ENCODE measurements at places on chromosomes 2 and 18.
A peak's percentile ranks its signal among the peaks of the same experiment; 100 is the strongest.

DNA sequence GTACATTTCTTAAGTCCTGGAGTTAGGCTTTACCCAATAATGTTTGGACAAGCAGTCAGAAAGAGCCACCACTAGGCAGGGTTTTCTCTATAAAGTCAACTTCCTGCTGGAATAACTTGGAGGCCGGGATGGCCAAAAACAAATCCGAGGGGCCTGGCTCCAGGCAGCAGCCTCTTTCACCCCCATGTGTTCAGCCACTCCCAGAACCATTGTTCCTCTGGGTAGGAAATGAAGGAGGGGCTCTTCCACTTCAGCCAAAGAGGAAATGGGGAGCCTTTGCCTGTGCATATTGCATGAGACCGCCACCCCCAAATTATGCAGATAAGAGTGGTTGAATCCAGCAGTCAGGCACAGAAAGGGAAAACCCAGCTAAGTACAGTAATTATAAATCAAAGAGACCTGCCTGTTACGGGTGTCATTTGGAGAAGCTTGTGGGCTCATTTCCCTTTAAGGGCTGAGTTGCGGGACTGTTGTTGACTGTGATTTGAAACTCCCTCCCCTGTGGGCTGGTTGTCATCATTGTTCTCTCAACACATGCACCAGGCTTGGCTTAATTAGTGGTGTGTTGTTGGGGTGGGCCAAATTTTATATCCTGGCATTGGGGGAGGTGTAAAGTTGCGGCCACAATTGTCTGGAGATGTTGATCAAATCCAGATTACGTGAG lies 212.8 kb upstream of the SOX11 start:
- no peak for DNase-seq

DNA sequence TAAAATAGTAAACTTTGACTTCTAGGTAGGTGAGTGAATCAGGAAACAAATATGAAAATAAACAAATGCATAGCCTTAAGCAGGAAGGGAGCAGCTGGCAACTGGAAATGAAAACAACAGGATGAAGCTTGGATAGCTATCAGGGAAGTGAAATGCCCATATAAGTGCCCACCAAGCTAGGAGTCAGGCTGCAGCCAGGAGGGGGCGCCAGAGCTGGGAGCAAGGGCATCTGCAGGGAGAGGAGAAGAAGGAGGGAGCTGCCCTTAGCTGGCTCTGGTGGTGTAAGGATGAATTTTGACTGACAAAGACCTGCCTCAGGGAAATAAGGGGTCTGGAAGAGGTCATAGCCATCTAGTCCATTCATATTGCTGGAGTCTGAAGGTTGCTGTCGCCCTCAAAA lies 298.3 kb downstream of the TDRD15 start:
- no peak for DNase-seq

DNA sequence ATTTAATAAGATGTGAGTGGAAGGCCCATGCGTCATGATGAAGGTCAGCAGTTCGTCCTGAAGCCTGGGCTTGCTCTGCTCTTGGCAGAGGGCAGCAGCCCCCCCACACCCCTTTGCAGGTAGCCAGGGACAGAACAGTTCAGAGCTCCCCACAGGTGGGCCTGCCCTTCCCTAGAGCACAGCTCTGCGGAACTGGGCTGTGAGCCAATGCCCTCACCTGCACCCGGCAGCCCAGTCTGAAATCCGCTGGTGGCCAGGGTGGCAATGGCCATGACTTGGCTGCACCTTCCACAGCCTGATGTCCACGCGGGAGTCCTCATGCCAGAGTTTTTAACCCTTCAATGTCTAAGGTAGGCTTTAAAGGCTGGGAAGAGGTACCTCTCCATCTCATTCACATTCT lies 136.7 kb downstream of the ACKR3 start:
- DNase-seq = no peak

DNA sequence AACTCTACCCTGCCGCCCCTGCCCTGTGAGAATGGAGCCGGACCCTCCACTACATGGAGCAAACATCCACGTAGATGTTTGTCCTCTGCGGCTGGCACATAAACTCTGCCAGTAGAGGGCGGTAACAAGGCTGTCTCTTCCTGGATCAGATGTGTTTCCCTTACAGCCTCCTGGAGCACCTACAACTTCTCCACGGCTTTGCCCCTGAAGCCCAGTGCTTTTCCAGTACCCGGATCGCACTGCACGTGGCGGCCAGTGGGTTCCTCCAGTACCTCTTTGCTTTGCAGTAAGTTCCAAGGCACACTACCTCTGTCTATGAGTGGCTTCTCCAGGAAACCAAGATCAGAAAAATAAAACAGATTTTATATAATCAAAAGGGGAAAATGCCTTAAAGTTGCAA lies 651.3 kb downstream of the DCDC2C start:
- DNase-seq = no peak

GRCh38 chr2:207978177-207978948 lies 47.0 kb downstream of the PLEKHM3 start:
- DNase-seq = no peak

- no peak for DNase-seq
Measured at GRCh38 chr2:201139836-201140604, 24.1 kb downstream of the CFLAR start.

DNA sequence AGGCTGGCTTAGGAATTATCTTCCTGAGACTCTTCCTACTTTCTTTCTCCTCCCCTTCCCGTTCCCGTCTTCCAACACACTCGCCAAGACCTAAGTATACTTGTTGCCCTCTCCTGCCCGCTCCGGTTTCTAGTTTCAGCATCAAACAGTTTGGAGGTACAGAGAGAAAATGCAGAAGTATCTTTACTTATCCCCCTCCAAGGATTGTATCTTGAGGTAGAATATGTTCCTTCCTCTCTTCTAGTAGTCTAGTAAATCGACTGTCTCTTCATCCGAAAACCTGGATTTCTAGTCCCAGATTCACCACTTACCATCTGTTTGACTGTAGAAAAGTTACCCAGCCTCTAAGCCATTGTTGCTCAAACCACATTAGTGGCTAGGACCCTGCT lies 755 bp downstream of the EIF4E2 start:
- no peak for DNase-seq

DNA sequence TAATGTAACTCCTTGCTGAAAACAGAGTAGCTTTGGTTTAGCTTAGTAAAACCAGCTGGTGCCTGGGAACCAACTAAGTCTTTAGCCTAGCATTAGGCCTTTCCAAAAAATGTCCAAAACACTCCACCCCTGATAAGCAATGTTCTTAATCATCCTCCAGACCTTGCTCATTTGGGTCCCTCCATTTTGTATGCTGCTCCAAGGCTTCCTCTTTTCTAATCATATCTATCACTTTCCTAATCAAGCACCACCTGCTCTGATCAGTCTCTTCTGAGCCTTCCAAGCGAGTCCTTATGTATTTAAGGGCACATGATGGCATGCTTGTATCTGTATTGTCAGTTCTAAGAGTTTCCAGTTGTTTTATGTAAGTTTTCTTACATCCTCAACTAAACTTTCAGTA lies 23.6 kb downstream of the THADA start:
- DNase-seq = no peak

DNA sequence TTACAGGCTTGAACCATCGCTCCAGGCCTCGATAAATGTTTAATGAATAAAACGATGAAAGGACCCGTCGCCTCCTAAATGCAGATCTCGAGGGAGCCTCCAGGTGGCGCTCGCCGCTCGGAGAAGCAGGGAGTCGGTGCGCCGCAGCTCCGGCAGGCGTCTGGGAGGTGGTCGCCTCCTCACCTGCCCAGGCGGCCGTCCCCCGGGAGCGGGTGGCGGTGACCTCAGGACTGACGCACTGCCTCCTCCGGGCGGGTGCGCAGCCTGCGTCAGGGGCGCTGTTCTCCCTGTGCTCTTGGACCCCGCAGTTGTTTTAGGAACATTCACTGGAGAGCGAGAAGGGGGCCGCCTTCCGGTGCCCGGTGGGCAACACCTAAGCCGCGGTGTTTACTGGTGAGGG lies 38.6 kb upstream of the POLE4 start:
- peak; percentile 11 for DNase-seq

GRCh38 chr2:128310761-128311160 lies 7.9 kb downstream of the HS6ST1 start:
- DNase-seq = no peak

- no peak for DNase-seq
Measured at GRCh38 chr18:64474773-64475172, 325.9 kb upstream of the LINC00305 start.

DNA sequence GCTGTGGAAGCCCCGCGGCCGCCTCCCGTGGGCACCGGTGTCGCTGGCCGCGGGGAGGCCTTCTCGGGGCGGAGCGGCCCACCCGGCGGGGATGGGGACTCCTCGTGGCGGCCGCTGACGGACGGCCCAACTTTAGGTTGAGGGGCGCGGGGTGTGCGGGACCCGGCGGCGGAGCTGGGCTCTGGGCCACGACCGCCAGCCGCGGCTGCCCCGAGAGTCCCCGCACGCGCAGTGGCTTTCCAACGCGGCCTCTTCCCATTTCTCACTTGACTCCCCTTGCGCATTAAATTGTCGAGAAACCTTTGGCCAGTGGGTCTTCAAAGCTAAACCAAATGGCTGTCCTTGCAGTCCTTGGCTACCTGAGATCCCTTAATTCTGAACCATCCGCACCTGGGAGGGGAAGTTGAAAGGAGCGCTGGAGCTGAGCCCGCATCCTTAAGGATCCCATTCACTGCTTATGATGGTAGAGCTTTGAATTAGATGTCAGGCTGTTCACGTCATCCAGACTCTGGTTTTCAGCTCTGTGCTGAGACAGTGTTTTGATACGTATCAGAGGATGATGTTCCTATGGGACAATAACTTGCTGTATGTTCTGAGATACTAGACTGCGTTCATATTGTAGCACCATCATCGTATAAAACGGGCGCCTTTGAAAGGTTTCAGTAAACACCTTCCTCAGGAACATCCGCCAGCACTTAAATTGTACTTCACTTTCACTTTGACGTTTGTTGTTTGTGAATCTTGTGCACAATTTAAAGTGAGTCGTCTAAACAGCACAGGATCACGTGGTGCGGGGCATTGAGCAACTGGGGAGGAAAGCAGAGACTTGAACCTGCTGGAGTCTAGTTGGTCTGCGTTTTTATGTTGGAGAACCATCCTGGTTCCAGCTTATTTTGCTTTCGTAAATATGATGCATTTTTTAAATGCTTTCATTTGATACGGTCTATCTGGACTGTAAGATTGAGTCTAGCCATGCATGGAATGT lies 874 bp downstream of the CLIP4 start:
- peak; percentile 72 for DNase-seq

DNA sequence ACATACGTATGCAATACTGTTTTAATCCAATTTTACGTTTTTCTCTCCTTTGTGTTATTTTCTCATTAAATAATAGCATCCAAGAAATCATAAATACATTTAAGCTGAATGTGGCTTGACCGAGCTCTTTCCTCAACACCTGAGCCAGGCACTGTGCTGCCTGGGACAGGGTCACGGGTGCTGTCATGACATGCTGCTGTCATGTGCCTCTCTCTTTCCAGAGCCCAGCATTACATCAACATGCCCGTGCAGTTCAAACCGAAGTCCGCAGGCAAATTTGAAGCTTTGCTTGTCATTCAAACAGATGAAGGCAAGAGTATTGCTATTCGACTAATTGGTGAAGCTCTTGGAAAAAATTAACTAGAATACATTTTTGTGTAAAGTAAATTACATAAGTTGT lies 94.1 kb upstream of the LDLRAD4 start:
- DNase-seq = no peak

GRCh38 chr2:130976591-130977237 lies 116.5 kb downstream of the FAM168B start:
- DNase-seq = no peak

- DNase-seq = no peak
Measured at GRCh38 chr2:64658269-64658668, 4.6 kb upstream of the SERTAD2 start.

GRCh38 chr2:170817093-170818035 lies 677 bp downstream of the GAD1 start:
- no peak for DNase-seq

- no peak for DNase-seq
Measured at GRCh38 chr2:225038231-225038523, 4.1 kb downstream of the DOCK10 start.

DNA sequence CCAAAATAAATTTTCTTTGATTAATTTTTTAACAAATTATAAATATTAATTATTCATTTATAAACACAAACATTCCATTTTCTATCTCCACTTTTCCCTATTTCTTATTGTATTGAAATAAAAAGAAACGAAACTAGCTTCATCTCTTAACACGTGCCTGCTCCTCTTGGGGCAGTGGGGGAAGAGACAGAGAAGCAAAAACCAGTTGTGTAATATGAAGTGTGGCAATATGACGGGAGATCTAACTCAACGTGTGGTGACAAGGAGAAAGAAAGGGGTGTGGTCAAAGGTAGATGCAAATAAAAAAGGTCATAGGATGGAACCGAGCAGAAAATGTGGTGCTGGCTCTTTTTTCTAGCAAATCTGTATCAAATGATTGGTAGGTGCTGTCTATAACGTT lies 106.9 kb upstream of the SLC8A1 start:
- DNase-seq = no peak

DNA sequence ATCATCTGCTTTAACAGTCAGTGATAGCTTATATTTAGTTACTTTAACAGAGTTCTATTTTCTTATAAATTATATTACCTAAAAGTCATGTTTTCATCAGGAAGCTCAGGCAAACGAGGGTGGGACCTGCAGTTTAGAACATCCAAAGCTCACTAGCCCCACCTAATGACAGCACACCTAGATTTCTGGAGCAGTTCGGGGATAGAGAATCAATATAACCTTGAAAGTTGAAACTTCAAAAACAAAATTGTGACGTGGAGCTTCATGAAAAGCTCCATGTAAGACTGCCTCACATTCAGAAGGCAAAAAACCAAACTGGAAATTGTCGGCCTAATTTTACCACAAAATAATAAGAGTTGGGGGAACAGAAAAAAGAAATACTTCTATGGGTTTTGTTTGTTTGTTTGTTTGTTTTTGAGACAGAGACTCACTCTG lies 185.9 kb upstream of the CCDC150 start:
- DNase-seq = peak; percentile 8

DNA sequence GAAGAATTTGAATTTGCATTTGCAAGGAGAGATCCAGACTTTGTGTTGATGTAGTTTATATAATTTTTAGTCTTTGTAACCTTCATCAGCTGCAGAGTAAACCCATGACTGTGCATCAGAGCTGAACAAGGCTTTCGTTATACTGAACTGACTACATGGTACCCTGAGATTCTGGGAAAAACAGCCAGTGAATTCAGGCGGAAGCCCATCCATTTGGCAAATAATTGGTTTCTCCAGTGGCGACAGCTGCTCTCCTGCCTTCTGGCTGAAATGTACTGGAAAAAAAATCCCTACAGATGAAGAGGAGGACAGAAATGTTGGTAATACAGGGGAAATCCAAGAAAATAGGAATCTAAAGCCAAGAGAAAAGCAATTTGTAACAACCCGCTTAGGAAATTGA lies 657.5 kb upstream of the CDH7 start:
- DNase-seq = no peak

DNA sequence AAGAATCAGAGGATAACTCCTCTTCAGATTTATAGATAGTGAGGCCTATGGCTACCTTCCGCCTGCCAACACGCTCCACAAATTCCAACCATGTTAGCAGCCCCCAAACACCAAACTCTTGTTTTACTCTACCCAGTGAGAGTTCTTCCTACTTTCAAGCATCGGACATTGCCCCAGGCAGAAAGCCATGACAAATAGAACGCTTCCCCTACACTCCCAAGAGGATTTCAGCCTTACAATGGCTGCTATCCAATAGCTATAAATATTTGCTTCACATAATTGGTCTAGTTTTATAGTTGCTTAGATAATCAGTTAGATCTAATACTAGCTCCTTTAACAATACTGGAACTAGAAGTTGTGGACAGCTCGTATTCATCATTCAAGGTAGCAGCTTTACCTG lies 503.4 kb upstream of the VRK2 start:
- no peak for DNase-seq

- DNase-seq = no peak
Measured at GRCh38 chr18:54327818-54328217, 29.8 kb downstream of the STARD6 start.

GRCh38 chr2:239276851-239277250 lies 124.0 kb downstream of the HDAC4 start:
- no peak for DNase-seq
